ENCODE measurements at places on chromosomes 2 and 18.
A peak's percentile ranks its signal among the peaks of the same experiment; 100 is the strongest.

DNA sequence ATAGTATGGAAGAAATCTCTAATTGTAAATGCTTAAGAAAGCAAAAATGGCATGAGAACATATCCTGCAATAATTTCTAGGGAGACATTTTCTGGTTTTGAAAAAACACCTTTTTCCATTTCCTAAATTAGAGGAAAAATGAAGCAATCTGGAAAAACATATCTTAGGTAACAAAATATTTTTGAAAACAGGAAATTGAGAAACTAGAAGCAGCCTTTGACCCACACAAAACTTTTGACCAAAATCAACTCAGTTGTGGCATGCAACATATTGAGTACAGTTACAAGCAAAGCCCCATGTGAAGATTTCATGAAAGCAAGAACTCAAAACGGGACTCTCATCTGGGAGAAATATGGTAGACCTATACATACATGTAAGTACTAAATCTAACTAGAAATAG is 28.6 kb upstream of the CHAC2 start:
- DNase-seq: no peak

DNA sequence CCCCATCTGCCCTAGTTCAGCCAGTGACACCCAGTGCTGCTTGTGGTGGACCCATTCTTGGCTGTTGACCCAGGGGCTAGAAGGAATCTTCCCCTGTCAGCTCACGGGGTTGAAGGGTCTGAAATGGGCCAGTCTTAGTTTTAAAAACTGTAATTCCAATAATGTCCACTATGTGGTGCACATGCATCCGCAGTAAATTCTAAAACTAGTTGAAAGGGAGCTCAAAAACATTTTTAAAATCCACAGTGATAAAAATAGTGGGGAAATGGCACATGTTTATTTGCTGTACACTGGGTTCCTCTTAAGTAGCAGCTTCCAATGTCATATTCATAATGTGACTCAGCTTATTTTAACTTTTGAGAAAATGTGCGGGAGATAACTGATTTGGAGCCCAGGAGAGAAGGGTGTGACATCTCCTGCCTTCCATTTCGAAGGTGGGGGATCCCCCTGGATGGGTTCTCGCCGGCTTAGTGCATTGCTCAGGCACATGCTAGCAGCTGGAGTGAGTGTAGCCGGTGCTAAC is 32.8 kb downstream of the GRHL1 start:
- DNase-seq: no peak

- no peak for DNase-seq
Observed at GRCh38 chr2:46717344-46718121, 198.1 kb downstream of the MCFD2 start.

GRCh38 chr18:5738526-5738925 is 156.8 kb downstream of the TMEM200C start:
- no peak for DNase-seq

- DNase-seq: peak; percentile 50
Observed at GRCh38 chr2:75787532-75788132, 76.9 kb upstream of the GCFC2 start.

- DNase-seq: no peak
Observed at GRCh38 chr18:61992923-61993322, 100.1 kb upstream of the RNF152 start.

- no peak for DNase-seq
Observed at GRCh38 chr2:54660752-54661151, 62.7 kb upstream of the EML6 start.

DNA sequence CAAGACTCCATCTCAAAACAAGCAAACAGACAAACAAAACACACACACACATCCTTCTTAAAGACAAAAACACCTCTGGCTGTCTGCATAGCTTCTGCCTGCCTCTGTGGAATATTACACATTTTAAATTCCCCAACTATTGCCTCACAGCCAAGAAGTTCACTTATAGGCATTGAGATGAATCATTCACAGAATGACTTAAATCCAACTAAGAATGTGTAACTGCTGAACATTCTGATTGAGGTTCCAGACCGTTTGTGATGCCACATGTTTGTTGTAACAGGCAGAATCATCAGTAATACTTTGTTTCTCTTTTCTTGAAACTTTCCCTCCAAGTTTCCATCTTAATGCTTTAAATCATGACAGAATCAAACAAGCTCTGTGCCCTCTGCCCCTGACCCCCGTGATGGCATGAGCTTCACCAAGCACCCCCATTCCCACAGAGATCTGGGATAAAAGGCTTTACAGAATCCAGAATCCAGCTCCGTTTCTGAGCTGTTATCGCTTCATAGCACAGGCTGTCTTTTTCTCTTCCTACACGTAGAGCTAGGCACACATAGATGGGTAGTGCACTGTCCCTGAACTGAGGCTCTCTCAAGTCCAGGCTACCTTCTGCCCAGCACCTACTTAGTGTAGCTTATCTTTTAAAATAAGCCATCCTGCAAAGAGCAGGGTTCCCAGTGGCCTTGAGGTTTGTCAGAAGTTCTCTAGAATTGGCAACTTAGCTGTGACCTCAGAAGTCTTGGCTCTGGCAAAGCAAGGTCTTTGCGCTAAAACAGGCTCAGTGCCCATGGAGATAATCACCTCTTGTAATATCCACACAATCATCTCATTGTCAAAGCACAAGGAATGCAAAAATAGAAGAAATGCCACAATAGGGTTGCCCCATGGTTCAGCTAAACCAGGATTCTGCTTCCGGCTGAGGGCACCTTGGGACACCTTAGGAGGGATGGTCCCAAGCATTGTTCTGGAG is 32.9 kb downstream of the EPAS1 start:
- no peak for DNase-seq

- DNase-seq: no peak
Observed at GRCh38 chr2:152427902-152428301, 92.9 kb downstream of the FMNL2 start.

- DNase-seq: no peak
Observed at GRCh38 chr2:176093145-176093897, 800 bp downstream of the HOXD13 start.

DNA sequence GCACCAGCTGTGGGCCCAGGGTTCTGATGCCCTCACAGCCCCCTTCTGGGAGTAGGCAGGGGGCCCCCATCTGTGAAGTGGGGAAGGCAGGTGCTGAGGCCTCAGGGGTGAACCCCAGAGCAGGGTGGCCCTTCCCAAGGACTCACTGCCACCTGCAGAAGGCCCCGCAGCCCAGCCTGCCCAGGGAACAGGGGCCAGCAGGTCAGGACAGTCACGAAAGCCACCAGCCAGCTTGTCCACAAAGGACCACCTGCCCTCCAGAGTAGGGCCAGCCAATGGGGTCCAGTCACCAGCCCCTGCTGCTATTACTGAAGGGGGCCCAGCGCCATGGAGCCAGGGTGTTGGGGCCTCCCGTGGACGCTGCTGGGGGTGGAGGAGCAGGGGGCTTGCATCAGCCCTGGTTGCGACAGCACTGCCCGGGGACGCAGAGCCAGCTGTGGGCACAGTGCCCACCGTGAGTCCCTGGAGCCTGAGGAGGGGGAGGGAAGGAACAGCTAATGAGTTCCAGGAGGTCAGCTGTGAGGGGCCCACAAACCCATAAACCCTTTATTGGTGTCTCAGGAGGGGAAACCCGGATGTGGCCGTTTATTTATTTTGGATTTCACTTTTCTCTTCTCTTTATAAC is 11.5 kb upstream of the SNED1 start:
- DNase-seq: no peak

GRCh38 chr18:46946656-46947282 is 29.4 kb downstream of the KATNAL2 start:
- DNase-seq: no peak

- DNase-seq: no peak
Observed at GRCh38 chr2:105725388-105725787, 19.3 kb upstream of the NCK2 start.

- no peak for DNase-seq
Observed at GRCh38 chr2:191298306-191298705, 53.1 kb downstream of the MYO1B start.

DNA sequence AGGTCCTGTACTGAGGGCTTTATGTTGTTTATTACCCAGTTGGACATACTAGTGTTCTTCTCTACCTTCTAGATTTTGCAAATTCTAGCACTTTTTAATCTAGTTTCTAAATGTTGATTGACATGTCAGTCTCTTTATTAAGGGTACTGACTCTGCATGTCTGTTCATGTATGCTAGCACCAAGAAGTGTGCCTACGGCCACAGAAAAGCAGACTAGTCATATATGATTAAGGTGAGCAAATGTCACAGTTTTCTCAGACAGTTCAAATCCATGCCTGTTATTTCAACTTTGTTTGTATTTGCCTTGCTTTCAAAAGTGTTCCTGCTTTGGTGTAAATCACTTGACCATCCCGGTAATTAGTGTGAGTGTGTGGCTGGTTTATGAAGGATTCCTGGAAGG is 145.0 kb upstream of the DSEL start:
- DNase-seq: no peak

GRCh38 chr2:228367356-228367755 is 185.9 kb upstream of the SPHKAP start:
- no peak for DNase-seq

GRCh38 chr18:69127873-69128500 is 272.7 kb upstream of the DOK6 start:
- DNase-seq: no peak

DNA sequence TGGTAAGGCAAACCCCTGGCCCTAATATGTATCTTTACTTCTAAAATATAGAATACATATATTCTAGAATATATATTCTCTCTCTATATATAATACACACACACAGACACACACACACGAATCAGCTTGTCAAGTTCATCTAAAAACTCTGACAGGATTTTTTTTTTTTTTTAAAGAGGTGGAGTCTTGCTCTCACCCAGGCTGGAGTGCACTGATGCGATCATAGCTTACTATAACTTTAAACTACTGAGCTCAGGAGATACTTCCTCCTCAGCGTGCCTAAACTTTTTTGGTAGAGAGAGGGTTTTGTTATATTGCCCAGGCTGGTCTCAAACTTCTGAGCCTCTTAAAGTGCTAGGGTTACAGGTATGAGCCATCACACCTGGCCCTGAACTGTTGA is 45.2 kb downstream of the DOK1 start:
- DNase-seq: no peak

GRCh38 chr18:48504819-48505218 is 34.0 kb upstream of the CTIF start:
- DNase-seq: no peak

DNA sequence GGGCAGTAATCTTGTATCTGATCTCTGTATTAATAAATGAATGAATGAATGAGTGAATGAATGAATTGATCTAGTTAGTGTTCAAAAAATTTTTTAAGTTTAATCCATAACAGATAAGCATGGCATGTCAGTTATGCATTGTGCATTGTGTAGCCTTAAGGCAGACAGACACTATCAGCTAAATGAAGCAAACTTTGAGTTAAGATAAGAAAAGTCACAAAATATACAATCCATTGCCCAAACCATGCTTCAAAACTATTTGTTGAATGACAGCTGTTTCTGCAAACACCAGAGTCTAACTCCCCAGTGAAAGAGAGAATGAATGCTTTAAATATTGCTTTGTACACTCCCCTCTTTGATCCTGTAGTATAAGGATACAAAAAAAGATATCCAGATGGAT is 314.3 kb upstream of the ETAA1 start:
- DNase-seq: no peak

DNA sequence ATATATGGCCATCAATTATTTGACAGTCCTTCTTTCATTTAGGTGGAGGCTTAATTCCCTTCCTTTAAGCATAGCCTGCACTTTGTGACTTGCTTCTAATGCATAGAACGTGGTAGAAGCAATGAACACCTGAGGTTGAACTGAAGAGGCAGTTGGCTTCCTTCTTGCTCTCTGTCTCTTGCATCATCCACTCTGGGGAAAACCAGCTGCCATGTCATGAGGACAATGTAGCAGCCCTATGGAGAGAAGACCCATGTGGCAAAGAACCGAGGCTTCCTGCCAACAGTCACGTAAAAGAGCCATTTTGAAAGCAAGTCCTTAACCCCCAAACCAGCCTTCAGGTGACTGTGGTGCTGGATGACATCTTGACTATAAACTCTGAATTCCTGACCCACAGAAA is 46.8 kb downstream of the ATOH8 start:
- DNase-seq: no peak

- DNase-seq: no peak
Observed at GRCh38 chr2:232203936-232204335, 174.6 kb upstream of the ALPP start.

GRCh38 chr2:53286345-53286744 is 481.3 kb upstream of the CHAC2 start:
- DNase-seq: no peak

DNA sequence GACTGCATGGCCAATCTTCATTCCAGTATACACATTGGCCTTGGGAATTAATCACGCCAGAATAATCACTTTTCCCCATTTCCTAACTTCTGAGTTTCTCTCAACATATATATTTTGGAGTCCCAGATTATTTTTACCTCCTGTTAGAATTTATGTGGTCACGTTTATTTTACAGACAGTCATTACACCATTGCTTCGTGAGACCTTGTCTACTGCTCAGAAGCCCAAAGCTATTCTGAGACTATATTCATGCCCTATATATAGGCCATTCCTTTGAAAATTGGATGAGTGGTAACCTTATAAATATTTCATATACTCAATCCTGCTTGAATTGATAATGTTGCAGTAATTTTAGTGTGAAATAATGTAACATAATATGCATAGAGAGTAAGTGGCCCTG is 610.0 kb upstream of the CDH2 start:
- DNase-seq: no peak

GRCh38 chr18:56702946-56703345 is 51.8 kb downstream of the WDR7 start:
- DNase-seq: peak; percentile 63

DNA sequence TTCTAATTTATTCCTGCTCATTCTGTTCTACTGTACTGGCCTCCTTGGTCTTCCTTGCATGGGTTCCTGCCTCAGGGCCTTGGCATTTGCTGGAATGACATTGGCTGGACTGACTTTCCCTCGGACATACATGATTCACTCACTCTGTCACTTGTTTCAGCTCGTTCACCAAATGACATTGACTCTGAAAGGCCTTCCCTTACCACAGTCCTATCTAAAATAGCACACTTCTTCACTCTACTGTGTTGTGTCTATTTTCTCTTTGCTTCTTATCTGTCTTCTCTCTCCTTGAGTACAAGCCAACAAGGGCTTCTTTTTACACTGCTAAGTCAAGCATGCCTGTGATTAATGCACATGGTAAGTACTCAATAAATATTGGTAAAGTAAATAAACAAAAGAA is 65.6 kb downstream of the SCG2 start:
- DNase-seq: no peak

GRCh38 chr2:159133797-159134196 is 152.7 kb downstream of the WDSUB1 start:
- no peak for DNase-seq

Measured in NCI-H1417 treated with DMSO at 0.1 percent for 48 hours (cell line).